ENCODE measurements at places on chromosomes 16 and 17.
A peak's percentile ranks its signal among the peaks of the same experiment; 100 is the strongest.

GRCh38 chr17:31002047-31002446 is 31.2 kb downstream of the RNF135 start:
- DNase-seq, result no peak

GRCh38 chr17:69870091-69870530 is 204.9 kb upstream of the KCNJ16 start:
- DNase-seq, result no peak

GRCh38 chr16:64621616-64622015 is 500.2 kb downstream of the CDH11 start:
- DNase-seq, result no peak

GRCh38 chr17:63425483-63425882 is 20.6 kb downstream of the CYB561 start:
- DNase-seq, result peak; percentile 39

GRCh38 chr17:44924107-44924544 is 8.8 kb upstream of the GFAP start:
- DNase-seq, result no peak

- DNase-seq, result no peak
These were observed 256.4 kb downstream of the CDH13 start for GRCh38 chr16:82882982-82883835.

GRCh38 chr17:40791111-40791510 is 8.6 kb downstream of the KRT28 start:
- no peak for DNase-seq

Data from GM12878 (cell line).